ENCODE measurements at places on chromosomes 6 and 20. TPM values are rescaled to one million over a fixed set of nuclear protein-coding genes. Genes with fewer than 3 reads are reported as not detected.

SLC35D3 gene
- not detected for total RNA-seq

DEFB132 gene
- not detected for total RNA-seq

ARFGEF3 gene
- total RNA-seq, result 7.9 TPM

RHAG gene
- total RNA-seq, result not detected

ISM1 gene
- not detected for total RNA-seq

ZSCAN23 gene
- 1.8 TPM for total RNA-seq

MAPK13 gene
- 4.9 TPM for total RNA-seq

LTA gene
- total RNA-seq, result not detected

PSORS1C1 gene
- 8.5 TPM for total RNA-seq

FKBP1C gene
- 2.9 TPM for total RNA-seq

HNF4A gene
- not detected for total RNA-seq

OPRM1 gene
- total RNA-seq, result not detected

PPP1R14C gene
- not detected for total RNA-seq

ZBTB12 gene
- total RNA-seq, result 1.5 TPM

DUSP15 gene
- total RNA-seq, result 0.65 TPM

SLC35F1 gene
- total RNA-seq, result under 0.01 TPM

ID1 gene
- total RNA-seq, result 251 TPM

SLC22A7 gene
- not detected for total RNA-seq

Measured in vein endothelial cell (primary cell).